ENCODE measurements at places on chromosomes 6 and 20.

DNA sequence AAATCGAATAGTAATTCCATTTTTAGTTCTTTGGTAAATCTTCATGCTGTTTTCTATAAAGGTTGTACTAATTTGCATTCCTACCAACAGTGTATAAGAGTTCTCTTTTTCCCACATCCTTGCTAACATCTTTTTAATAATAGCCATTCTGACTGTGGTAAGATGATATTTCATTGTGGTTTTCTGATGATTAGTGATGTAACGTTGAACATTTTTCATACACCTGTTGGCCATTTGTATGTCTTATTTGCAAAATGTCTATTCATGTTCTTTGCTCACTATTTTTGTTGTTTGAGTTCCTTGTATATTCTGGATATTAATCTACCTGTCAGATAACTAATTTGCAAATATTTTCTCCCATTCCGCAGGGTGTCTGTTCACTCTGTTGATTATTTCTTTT is 64.5 kb downstream of the LIN28B start:
- no peak for DNase-seq

DNA sequence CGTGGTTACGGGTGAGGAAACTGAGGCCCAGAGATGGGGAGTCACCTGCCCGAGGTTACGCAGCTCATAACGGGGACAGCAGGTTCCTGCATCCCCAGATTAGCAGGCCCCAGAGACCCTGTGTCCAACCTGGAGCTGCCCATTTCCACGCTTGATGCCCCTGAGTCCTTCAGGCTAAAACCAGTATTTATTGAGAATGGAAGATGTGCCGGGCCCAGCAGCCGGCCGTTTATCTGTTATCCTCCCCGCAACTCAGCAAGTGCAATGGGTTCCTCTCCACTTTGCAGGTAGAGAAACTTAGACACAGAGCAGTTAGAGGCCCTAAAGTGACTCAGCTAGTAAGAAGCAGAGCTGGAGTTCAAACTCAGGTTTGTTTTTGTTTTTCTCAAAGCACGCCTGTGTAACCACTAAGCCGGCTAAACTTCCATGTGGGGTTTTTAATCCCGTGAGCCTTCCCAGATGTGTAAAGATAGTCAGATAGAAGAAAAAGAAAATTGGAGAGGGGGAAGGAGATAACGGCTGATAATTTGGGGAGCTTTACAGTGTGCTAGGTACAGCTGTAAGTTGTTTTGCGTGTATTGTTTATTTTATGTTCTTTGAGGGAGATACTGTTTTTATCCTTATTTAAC is 775 bp downstream of the PFDN4 start:
- DNase-seq = no peak

GRCh38 chr6:54847799-54848597 is 1.4 kb downstream of the FAM83B start:
- no peak for DNase-seq

DNA sequence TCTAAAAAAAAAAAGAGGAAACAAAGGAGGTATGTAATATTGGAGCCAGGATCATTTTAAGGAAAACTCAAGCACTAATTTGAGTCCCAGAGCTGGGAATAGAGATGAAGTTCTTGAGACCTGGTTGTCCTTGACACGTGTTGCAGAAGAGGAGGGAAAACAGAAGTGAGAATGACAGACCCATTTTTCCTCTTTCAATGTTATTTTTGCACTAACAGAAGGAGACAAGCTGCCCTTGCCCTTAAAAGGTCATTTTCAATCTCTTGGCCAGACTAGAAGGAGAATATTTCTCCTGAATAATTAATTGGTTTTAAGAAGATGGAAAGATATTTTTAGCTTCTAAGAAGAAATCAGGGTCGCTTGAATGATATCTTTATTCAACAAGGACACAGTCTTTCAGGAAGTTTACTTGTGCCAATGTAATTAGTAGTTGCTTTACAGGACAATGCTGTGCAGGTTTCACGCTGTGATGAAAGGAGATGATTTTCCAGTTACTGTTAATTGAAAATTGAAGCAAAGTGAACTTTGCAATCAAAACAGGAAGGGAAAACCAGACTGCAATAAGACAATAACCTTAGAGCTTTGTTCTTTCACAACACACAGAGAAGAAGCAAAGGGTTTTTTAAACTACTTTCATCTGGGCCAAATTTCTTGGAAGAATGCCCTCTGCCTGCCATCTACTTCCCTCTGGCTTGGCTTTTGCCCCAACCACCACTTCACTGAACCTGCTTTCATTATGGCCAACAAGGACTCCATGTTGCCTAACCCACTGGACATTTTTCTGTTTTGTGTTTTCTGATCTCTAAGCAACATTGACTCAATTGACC is 107.8 kb upstream of the SHLD1 start:
- peak; percentile 36 for DNase-seq

- no peak for DNase-seq
Measured at GRCh38 chr6:34155471-34156300, 9.8 kb upstream of the GRM4 start.

DNA sequence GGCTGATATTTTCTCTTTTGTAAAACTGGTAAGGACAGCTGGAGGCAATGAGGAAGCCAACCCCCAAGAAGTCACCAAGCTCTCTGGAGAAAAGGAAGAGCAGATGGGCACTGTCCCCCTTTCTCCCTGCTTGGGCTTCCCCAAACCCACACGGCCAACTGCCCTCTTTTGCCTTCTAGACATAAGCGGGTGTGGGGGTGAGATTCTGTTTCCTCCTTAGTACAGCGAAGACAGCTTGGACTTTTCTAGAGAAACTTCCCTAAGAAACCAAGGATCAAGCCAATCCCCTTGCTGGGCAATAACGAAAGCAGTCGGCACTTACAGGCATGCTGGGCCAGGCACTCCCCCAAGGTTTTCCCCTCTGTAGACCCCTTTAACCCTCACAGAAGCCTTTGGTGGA is 110.3 kb downstream of the CDC5L start:
- DNase-seq = no peak

DNA sequence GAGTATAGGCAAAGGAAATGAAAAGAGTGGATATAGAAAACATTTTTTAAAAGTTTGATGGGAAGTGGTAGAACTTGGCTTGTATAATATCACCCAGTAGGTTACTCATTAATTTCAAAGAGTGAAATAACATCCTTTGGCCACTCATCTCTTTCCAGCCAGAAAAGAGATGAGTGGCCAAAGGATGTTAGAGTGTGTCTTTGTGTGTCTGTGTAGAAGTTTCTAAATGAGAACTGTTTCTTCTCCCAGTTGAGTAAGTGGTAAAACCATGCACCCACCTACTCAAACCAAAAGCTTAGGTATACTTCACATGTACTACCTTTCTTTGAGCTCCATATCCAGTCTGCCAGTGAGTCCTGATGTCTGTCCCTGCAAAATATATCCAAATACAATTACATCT is 47.7 kb upstream of the TMEM244 start:
- DNase-seq = no peak

- DNase-seq = no peak
Measured at GRCh38 chr6:115271434-115271833, 789.3 kb downstream of the FRK start.

DNA sequence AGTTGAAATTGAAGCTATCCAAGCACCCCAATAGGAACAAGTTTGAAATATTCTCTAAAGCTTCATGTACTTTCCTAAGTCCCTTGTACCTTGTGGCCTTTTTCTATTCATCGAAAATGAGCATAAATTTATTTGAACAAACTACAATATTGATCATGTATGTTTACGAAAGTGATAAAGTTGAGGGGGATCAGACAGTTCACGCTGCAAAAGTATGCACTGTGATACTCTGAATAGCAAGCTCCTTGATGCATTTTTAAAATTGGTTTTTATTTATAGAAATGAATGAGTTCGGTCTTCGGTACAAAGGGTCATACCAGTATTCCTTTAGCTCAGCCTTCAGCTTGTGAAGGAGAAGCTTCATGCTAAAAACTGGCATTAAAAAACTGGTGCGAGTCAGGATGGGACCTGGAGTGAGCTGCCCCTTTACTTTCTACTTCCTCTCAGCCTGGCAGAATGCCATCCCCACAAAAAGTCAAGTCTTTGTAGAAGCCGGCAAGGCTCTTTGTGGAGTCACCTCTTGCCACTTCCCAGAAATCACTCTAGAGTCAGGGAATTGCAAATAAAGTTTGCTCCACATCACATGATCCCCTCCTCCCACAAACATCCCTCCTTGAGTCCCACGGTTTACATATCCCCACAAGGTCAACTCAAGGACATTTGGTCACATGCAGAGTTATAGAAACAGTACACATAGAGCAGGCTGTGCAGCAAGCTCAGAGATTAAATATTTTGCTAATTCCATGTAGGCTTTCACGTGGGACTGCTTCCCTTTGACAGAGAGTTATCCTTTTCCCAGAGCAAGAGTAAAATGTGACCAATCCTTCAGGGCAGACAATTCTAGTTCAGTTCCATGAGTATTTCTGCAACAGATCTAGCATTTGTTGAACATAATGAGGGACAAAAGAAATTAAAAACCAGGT is 34.6 kb upstream of the ADGRF1 start:
- no peak for DNase-seq

DNA sequence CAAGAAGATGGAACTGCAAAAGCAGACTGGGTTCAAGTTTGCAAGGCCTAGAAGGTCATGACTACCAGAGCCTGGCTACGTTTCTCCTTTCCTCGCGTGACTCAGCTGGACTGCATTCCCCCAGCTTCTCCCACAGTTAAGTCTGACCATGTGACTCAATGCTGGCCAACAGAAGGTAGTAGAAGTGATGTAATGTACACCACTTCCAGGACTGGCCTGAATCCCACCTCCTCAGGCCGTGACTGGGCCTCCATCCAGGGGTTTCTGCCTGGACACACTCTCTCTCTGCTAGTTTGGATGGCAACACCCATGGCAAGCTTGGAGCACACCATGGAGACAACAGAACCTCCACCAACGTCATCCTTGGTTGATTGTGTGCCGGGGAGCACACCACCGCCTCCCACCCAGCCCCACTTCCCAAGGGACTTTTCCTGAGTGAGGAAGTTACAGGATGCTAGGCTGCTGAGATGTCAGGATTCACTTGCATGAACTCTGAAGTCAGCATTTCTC is 112.0 kb upstream of the CDYL start:
- peak; percentile 59 for DNase-seq
